ENCODE measurements at places on chromosomes 1 and 21.

DNA sequence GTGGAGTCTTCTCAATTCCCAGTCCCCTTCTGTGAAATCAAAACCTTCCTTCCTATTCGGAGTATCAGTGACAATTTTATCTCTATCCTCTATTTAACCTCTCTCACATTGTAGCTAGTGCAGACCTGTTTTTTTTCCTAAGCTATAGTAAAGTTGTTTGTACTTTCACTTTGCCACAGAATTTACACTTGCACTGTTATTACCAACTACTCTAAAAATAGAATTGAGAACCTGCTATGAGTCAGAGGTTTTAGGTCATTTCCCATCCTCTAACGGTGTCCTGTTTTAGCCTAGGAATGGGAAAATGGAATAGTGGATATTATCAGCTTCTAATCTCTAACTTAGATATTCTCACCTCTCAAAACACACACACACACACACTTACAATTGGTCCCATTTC, 862.7 kb downstream of the NCAM2 start:
- DNase-seq: no peak

DNA sequence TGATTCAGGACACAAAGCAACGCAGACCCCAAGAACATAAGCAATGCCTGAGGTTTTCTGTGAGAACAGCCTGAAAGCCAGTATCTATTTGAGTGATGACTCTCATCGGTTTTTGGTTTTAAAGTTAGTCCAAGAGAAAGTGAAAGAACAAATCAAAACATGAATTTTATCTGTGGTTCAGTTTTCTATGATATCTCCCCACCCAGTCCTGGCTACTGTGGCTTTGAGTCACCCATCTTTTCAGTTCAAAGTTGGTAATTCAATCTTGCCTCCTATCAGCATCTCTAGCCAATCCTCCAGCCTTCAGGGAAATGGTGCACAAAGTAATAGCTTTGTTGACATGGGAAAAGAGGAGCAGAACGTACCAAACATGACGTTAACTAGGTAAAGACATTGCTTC, 40.5 kb upstream of the KRTAP19-8 start:
- no peak for DNase-seq

GRCh38 chr1:185483664-185484450, 166.8 kb upstream of the IVNS1ABP start:
- DNase-seq: peak; percentile 6

DNA sequence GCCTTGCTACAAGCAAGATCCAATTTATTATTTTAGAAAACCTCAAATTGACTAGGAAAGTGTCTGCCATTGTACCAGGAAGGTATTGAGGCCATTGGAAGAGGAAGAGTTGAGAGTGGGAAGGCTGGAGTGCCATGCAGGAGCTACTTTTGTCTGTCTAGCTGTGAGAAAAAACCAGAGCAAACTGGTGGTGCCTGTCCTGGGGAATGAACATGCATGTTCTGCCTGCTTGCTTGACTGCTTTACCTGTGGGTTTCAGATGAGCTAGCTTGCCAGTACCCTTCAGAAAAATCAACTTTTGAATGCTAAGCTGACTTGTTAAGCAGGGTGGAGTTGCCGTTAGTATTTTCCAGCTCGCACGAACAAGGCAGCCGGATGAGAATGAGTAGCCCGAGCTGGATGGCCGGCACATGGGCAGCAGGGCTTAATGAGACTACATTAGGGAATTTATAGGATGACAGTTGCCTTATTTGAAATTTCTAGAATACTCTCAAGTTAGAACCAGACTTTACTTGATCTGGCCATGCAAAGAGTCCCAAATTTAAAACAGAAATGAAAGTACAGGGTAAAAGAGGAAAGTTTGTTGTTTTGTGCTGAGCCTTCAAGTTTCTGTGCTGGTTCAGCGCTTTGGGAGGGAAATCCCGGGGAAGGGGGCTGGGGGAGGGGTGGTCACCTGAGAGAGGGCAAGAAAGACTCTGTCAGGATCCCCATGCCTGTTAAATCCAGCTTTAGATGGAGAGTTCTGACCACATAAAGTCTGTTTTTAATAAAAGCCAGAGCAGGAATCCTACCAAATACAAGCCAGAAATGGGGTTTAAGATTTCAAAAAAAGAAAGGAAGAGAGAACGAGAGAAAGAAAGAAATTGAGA, 29.6 kb upstream of the C1orf105 start:
- DNase-seq: peak; percentile 46

GRCh38 chr1:166350490-166350889, 183.7 kb upstream of the FAM78B start:
- peak; percentile 32 for DNase-seq

DNA sequence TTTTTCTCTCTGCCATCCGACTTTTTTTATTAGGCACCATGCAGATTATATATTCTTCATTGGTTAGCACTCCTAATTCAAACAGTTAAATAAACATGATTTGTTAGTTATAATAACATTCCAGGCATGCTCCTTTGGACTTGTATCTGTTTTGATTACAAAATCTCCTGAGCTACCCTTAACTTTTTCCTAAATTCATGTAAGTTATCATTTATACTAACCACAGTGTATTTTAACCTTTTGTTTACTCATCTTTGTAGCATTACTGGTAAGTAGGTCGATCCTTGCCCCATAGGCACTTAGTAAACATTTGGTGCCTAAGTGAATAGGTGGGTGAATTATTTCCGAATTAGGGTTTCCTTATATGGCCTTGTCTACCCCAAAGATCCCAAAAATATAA, 43.8 kb downstream of the MIER1 start:
- no peak for DNase-seq

GRCh38 chr1:45456531-45456930, 34.4 kb downstream of the TESK2 start:
- DNase-seq: no peak

- DNase-seq: no peak
Measured at GRCh38 chr1:31952825-31953220, 14.7 kb upstream of the PTP4A2 start.

DNA sequence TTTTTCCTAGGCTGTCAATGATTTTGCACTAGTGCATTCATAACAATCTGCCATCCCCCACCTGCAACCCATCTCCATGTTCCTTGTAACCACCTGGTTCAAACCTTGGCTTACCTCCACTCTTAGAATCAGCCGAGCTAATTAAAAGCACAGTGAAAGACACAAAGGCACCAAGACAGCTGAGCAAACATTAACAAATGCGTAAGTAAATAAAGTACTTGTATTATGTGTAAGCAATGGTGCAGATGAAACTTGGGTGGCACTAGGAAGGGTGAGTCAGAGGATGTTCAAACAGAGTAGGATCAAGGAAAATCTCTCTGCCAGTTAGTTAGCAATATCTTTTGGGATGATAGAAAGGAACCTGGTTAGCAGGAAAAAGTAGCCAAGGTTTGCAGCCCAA, 5.1 kb upstream of the FOXJ3 start:
- DNase-seq: peak; percentile 26

DNA sequence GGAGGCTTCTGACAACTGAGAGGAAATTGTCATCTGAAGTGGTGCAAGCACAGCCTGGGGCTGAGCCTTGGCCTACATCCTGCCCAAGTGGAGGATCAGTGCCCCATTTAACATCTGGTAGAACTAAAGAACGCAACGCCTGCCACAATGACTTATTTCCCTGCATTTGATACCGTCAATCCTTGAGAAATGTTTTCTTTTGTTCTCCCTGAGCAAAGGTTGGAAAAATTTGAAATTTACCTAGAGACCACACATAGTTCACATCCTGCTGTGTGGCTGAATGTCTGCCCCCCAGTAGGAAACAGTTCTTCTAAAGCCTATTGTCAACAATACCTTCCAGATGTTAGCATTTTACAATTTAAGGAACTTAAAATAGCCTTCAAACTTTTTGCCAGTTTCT, 5.6 kb upstream of the RGS4 start:
- DNase-seq: no peak

GRCh38 chr21:31772674-31773555, 41.0 kb upstream of the SCAF4 start:
- DNase-seq: no peak

DNA sequence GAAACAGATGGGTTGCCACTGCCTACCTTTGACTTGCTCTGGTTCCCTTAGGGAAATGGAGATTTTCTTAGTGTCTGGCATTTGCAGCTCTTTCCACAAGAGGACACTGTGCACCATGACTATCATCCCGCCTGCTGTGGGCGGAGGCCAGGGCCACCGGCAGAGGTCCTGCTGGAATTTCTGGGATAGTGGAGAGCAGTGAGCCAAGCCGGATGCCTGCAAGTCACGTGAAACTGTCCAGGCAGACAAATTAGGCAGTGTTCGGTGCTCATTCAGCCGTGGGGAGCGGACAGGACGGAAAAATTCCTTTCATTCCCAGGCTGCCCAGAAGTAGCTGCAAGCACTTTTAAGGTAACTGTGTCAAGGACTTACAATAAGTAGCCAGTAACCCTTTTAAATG, 43.4 kb downstream of the IGSF5 start:
- peak; percentile 84 for DNase-seq

DNA sequence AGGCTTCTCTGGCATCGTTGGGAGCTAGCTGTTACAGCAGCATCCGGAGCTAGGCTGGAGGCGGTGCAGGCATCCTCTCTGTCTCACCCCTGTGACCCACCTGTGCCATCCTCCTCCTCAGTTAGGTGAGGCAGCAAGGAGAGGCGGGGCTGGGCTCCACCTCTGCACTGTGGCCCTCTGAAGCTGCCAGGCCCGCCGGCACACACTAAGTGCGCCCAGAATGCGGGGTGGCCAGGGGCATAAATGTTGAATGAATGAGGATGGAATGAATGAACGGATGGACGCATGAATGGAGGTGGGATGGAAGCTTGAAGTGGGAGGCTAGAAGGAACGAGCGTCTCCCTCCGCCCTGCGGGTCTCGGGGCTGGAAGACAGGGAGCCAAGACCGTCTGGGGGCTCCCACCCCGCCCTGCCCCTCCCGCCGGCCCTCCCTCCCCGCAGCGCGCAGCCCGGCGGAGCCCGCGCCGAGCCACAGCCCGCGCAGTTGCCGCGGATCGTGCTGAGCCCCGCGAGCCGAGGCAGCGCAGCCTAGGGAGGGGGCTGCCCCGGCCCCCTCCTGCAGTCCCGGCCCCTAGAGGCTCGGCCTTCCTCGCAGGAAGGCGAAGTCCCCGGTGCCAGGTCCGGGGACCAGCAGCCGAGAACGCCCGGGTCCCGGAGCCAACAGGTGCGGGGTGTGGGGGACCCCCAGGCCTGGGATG, at the start of gene HCRTR1:
HCRTR1 (plus strand) TSS at position 472 of the 698 bp plus-strand sequence. CDS start 1,504 bp downstream, outside the sequence.
- DNase-seq: peak; percentile 46

- no peak for DNase-seq
Measured at GRCh38 chr1:187938092-187938491, 1109.3 kb downstream of the PLA2G4A start.

GRCh38 chr1:200226969-200227303, 182.9 kb downstream of the ZNF281 start:
- DNase-seq: no peak

GRCh38 chr1:225655509-225656258, 2.8 kb upstream of the ENAH start:
- peak; percentile 53 for DNase-seq

DNA sequence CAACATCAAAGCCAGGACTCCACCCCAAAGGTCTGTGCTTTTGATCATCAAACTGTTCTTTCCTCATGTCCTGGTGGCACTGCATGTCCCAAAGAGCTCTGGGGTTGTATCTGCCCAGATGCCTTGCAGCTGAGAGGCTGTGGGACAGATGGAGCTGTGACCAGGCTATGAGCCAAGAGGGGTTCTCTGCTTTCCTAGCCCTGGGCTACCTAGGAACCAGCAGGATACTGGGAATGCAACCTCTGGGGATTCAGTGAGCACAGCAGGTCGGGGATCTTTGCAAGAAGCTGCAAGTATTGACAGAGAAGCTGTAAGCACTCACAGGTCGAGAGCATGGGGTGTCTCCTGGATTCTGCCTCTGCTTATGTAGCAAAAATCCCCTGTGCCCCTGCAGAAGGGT, 186.6 kb downstream of the GRIK3 start:
- DNase-seq: peak; percentile 64

- no peak for DNase-seq
Measured at GRCh38 chr1:229879746-229880145, 187.3 kb upstream of the GALNT2 start.

DNA sequence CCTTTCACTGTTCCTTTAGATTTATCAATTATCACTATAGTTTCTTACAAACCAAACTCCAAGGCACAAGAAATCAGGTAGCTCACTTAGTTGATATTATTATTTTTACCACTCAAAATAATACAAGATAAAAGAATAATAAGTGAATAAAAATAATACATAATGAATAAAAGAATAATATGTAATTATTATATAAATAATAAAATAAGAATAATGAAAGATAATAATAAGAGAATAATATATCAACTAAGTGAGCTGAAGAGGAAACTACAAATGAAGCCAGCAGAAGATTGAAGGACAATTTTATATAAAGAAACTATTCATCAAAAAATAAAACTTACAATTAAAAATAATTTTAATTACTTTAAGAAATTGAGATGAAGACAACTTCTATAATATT, 90.6 kb downstream of the LRRIQ3 start:
- no peak for DNase-seq

- peak; percentile 33 for DNase-seq
Measured at GRCh38 chr1:215418876-215419447, 148.1 kb upstream of the KCTD3 start.

GRCh38 chr21:35303085-35303484, 254.0 kb upstream of the RUNX1 start:
- DNase-seq: no peak

GRCh38 chr1:4089421-4090175, 189.5 kb upstream of the C1orf174 start:
- DNase-seq: no peak

DNA sequence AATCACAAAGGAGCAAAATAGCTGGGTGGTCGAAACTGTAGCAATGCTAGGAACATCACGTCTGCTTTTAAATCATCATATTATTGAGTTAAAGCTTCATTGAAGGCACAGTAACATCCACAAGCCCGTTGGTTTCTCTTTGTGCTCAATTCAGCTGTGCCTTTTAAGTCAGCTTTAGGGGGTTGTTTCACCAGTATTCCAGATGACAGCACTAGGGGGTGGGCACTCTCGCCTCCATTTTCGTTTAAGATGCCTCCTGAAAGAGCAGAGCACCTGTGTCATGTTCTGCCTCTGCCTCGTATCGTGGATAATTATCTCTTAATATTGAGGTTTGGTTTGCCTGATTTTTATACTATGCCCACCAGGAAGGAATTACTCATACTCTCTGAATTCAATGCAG, 139.8 kb upstream of the PTBP2 start:
- peak; percentile 67 for DNase-seq

GRCh38 chr1:222967466-222968240, 152.8 kb downstream of the DISP1 start:
- DNase-seq: no peak

Data from GM23338 (cell line).